ENCODE measurements at places on chromosomes 3 and 15.

- DNase-seq: no peak
Measured at GRCh38 chr15:58608711-58609110, 140.8 kb downstream of the ADAM10 start.

DNA sequence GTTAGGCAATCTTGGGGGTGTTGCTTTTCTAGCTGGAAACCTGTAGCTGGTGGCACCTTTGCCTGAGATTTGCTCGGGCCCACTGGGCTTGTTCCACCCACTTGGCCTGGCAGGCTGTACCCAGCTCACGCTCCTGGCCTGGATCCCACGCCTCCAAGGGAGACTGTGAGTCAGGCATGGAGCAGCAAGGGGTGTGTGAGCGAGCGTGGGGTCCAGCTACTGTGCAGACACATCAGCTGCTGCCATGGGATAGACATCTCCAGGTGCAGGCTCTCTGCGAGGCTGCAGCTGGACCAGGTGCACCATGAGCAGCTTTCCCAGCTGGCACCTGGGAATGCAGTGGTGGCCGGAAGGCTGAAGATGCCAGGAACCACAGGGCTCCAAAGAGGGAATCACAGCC is 36.0 kb downstream of the NR1D2 start:
- no peak for DNase-seq

- DNase-seq: no peak
Measured at GRCh38 chr3:119774444-119774843, 7.5 kb upstream of the NR1I2 start.

GRCh38 chr3:140427786-140428185 is 250.1 kb upstream of the TRIM42 start:
- DNase-seq: no peak

GRCh38 chr3:43423142-43423541 is 136.8 kb downstream of the SNRK start:
- no peak for DNase-seq

GRCh38 chr15:64275934-64276333 is 80.0 kb downstream of the CSNK1G1 start:
- DNase-seq: no peak
